Activated CD4-positive, alpha-beta T cell treated with anti-CD3 and anti-CD28 coated beads for 48 hours (primary cell): ENCODE measurements at places on chromosomes 6 and 20.
A peak's percentile ranks its signal among the peaks of the same experiment; 100 is the strongest.

- no peak for DNase-seq
Observed at GRCh38 chr6:148138573-148138972, 204.1 kb upstream of the SASH1 start.

GRCh38 chr6:138129190-138129589, 22.0 kb upstream of the PERP start:
- no peak for DNase-seq

DNA sequence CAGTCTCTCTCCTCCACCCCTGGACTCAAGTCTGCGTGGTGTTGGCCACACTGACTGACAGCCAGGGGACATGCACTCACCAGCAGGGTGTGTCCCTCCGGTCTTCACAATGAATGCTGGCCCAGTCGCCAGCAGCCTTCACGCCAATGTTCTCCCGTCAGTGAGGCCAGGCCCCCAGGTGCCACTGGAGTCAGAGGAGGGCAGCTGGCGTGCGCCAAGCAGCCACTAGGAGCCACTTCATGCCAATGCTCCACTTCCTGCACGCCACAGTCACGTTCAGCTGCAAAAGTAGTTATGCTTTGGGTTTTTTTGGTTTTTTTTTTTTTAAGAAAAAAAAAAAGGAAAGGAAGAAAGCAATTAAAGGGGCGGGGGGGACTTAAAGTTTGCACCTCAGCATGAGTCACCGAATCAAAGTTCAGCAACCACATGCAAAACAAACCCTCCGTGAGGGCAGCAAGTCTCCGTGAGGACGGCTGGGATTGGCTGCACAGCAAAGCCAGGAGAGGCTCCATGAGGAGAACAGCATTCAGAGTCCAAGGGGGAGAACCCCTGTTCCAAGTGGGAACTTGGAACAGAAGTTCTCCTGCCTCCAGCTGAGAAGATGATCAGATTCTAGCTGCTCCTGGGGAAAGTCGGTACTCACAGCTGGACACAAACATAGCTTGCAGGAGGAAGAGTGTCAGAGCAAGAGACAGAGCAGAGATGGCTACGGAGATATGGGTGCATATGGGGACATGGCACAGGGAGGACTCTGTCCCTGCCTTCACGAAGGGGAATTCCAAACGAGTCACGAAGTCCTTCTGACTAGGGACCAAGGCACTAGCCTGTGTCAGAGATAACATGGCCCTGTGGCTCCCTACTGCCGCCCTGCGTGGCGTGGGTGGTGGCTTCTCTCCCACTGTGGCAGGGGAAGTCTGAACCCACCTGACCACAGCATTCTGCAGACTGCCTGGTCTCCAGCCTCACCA, at the start of gene ZC3H12D:
Gene ZC3H12D, minus strand, starts transcription at position 282 of the 968 bp plus-strand sequence. CDS start 10,471 bp downstream, outside the sequence.
- DNase-seq = peak; percentile 85

GRCh38 chr6:8707956-8708772, 272.8 kb upstream of the SLC35B3 start:
- no peak for DNase-seq

DNA sequence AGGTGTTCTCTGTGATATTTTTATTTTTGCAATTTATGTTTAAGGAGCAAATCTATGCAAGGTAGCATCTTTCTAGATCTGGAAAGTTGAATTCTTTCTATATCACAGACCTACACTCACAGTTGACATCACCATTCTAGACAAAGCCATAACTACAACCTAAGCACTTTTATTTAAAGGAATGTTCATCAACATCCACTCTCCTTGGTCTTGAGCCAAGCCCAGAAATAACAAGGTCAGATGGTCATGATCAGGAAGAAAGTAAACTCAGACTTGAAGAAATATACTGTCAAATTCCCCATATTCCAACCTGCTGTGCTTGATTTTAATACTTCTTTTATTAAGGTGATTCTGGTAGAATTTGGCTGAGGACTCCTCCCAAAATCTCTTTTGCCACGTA, 32.2 kb downstream of the MMUT start:
- no peak for DNase-seq

DNA sequence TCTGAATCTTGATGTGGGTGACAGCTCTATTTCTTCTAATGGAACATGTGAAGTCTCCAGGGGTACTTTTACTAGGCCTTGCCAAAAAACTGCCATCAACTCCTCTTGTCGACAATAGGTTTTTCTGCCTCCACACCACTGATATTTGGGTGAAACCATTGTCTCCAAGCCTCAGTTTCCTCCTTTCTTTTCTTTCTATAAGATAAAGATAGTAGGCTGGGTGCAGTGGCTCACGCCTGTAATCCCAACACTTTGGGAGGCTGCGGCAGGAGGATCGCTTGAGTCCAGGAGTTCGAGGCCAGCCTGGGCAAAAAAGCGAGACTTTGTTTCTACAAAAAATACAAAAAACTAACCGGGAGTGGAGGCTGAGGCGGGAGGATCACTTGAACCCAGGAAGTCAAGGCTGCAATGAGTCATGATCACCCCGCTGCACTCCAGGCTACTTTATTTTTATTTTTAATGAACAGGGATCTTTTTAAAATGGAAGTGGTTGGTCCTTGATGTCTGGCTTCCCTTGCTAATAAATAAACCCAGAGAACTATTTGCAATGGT, 159.9 kb upstream of the TNFAIP3 start:
- no peak for DNase-seq

DNA sequence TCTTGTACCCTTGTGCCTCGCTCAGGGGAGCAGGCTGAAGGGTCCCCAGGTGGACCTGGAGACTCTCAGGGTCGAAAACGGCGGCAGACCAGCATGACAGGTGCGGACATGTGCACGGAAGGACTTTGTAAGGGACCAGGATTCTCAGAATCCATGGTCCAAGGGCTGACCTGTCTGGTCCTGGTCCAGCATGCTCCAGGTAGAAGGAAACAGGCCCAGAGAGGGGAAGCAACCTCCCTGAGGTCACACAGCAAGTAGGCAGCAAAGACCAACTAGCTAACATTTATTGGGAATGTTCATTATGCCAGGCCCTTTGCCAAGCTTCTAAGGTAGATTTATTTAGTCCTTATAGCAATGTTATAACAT, 5.9 kb downstream of the CDKN1A start:
- no peak for DNase-seq

- DNase-seq = no peak
Observed at GRCh38 chr6:111724039-111724438, 118.4 kb upstream of the TRAF3IP2 start.

GRCh38 chr6:123519189-123519505, 117.6 kb downstream of the TRDN start:
- DNase-seq = no peak
